ENCODE measurements at places on chromosomes 2 and 18.

DNA sequence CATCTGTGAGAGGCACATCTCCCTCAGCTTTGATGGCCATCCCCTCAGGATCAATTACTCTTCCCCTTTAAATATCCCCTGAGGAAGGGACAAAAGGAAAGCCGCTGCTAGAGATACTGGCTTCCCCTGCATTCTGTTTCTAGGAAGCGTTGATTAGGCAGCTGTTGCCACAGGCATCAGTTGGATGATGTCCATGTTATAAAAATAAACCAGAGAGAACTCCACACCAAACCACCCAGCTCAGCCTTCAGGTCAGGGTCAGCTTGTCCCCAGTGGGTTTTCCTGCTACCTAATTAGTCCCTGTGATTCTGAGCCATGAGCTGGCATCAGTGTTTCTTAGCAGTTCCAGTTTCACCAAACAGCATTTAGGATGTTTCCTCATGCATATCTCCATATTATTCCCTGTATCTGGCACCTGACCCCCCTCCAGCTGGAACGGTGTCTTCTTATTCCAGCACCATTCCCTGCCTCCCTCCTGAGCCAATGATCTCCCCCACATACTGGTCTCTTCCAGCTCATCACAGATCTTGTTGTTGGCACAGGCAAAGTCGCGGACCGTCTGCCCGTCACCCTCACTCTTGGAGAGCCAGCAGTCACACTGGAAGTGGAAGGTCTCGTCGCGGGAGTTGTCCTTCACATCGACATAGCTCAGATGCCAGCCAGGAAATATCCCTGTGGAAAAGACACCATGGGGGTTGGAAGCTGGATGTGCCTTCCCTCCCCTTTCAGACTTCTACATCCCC, 168.4 kb downstream of the LOXHD1 start:
- peak; percentile 10 for DNase-seq

DNA sequence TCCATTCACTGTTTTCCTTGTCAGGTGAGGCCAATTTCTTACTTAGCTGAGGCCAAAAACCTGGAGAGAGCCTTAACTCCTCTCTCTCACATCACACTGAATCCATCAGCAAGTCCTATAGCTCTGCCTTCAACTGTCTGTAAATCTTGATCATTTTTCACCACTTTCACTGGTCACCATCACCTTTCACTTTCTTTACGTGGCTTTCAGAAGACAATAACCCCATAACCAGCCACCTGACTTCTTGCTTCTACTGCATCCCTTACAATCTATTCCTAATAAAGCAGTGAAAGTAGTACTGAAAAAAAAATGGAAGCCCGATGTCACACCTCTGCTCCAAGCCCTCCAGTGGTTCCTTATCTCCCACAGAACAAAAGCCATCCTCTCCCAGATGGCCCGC, 7.7 kb downstream of the LOXL3 start:
- DNase-seq, result no peak

- no peak for DNase-seq
These were observed 20.2 kb downstream of the CHST9 start for GRCh38 chr18:27164905-27165304.

- no peak for DNase-seq
These were observed 22.2 kb downstream of the KCNJ3 start for GRCh38 chr2:154720651-154721050.

DNA sequence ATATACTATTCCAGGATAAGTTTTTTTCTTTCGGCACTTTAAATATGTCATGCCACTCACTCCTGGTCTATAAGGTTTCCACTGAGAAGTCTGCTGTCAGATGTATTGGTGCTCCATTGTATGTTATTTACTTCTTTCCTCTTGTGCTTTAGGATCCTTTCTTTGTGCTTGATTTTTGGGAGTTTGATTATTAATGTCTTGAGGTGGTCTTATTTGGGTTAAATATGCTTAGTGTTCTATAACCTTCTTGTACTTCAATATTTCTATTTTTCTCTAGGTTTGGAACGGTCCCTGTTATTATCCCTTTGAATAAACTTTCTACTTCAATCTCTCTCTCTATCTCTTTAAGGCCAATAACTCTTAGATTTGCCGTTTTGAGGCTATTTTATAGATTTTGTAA, 28.3 kb downstream of the STPG4 start:
- DNase-seq, result no peak

GRCh38 chr2:231800493-231801091, 14.3 kb downstream of the COPS7B start:
- DNase-seq, result peak; percentile 84

All from endodermal cell (in vitro differentiated cells).